ENCODE measurements at places on chromosomes 12 and 14. TPM values are rescaled to one million over a fixed set of nuclear protein-coding genes. Genes with fewer than 3 reads are reported as not detected.

CCDC184 gene
- polyA plus RNA-seq: 0.65 TPM

MGST1 gene
- 41.7 TPM for polyA plus RNA-seq

GRCh38 chr14:96811985-96812667 lies 14.9 kb downstream of the VRK1 start:
- DNase-seq: no peak

- DNase-seq: no peak
These were observed 159.3 kb downstream of the NPAS3 start for GRCh38 chr14:33098016-33098415.

DNA sequence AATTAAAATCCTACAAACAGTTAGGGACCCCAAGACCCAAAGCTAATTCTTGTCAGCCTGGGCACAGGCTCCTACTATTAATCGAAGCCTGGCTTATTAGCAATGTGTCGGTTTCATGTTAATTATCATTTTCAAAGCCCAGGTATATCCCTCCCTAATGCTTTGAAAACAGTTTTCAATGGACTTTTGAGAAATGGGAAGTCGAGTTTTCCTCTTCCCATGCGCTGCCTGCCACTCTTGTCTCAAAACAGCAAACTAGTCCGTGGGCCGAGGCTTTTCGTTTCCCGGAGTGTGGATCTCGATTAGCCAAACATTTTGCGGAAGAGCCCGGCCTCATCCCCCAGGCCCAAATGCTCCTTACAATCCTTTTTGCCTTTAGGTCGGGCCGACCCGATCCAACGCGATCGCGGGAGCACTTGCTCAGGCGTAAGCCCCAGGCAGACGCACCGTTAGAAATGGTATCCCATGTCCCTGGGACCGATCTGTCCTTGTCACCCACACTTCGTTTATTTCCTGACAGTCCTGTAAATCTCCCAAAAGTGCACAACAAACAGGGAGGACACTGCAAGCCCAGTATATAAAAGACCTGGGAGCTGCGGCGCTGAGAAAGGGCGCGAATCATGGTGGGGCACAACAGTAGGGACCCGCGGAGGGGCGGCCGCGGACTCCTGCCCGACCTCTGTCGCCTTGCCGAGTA lies 1.5 kb downstream of the SIX6 start:
- DNase-seq: no peak

Measured in left renal pelvis (tissue), 4 donors.